ENCODE measurements at places on chromosomes 6 and 20.

DNA sequence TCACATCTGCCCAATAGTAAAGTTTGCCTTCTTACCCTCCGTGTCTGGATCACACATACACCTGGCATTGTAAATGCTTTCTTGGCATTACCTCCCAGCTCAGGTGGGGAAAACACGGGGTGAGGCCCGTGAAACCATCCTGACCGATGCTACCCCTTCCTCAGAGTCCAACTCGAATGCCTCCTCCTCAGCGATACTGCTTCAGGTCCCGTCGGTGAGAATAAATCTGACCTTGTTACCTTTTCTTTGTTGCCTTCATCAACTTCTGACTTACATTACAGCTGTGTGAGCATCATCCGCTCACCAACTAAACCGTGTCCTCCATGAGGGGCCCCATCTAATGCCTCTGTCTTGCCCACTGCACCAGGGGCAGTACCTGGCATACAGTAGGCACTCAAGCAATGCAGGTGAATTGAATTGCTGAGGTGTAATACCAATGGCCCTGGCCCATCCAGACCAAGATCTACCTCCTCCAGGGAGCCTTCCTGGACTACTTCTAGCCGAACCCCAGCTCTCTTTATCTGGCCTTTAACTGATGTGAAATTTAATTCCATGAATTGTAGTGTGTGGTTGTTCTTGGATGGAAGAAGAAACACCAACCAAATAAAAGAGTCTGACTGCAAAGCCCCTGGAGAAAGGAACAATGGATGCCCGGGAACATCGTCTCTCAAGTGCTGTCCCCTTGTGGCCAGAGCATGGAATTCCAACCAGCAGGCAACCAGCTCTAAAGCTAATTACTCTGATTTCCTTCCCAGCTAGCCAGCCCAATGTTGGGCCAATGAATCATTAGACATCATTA, 141.5 kb downstream of the ANKRD60 start:
- DNase-seq, result peak; percentile 51

DNA sequence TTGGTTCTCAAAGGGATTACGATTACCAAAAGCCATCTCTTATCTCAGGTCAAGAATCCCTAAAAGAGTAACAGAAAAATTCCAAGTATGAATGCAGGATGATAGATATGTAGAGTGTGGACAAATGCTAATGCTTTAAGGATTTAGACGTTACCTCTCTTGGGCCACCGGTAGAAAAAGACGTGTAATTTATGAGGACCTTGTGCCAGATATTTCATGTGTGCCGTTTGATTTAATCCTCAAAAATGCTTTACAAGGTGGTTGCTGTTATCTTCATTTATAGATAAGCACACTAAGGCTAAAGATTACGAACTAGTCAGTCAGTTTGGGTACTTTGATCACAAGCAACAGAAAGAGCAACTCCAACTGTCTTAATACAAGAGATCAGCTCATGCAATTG, 370.8 kb upstream of the JAG1 start:
- no peak for DNase-seq

DNA sequence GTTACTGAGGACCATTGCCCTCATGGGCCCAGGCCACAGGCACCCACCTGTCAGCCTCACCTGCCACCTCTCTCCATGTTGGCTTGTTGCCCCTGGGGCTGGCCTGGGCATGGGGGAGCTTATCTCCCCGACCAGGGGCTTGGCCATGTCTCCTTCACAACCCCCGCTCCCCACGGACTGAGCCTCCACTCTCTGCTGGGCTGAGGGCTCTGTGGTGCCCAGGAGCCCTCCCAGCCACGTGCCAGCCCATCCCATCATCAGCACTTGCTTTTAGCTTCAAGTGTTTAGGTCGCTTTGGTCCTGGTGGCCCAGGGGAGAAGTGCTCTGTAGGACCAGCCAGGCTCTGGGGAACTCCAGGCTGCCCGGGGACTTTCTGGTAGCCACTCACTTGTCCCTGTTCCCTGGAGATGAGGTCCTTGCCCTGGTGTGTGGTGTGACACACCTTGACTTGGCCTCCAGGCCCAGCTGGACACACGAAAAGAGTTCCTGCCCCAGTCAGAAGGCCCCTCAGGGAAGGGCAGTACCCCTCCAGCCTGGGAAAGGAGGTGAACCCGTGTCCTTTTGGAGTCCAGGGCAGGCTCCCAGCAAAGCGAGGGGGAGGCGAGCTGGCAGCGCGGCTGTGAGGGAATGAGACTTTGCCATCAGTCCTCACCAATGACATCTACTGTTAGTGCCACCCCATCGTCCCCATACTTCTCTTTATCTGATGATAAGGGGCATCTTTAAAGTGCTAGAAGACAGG, 352.6 kb downstream of the ZFAND3 start:
- no peak for DNase-seq

DNA sequence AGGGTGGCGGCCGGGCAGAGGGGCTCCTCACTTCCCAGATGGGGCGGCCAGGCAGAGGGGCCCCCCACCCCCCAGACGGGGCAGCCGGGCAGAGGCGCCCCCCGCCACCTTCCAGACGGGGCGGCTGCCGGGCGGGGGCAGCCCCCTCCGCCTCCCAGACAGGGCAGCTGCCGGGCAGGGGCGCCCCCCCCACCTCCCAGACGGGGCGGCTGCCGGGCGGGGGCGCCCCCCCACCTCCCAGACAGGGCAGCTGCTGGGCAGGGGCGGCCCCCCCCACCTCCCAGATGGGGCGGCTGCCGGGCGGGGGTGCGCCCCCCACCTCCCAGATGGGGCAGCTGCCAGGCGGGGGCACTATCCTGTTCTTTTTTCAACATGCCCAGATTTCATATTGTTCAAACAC, 78.2 kb upstream of the DST start:
- DNase-seq, result no peak

DNA sequence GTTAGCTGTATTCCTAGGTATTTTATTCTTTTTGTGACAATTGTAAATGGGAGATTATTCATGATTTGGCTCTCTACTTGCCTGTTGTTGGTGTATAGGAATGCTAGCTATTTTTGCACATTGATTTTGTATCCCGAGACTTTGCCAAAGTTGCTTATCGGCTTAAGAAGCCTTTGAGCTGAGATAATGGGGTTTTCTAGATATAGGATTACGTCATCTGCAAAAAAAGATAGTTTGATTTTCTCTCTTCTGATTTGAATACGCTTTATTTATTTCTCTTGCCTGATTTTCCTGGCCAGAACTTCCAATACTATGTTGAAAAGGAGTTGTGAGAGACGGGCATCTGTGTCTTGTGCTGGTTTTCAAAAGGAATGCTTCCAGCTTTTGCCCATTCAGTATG, 163.2 kb upstream of the UST start:
- DNase-seq, result no peak

DNA sequence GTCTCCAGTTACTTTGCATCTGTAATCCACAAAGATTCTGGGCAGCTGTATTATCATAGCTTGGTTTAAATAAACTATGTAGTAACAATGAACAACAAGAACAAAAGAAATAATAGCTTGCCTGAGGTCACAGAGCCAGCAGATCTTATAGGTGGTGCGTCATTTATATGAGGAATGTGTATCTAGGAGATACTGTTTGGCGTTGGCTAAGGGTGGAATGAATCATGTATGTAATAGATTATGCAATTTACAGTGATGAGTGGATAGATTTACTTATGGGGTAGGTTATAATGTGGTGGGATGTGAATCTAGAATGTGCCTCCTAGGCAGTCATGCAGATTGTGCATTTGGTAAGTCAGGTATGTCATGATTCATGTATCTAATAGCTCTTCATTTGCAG, 42.8 kb downstream of the HNF4A start:
- no peak for DNase-seq

GRCh38 chr6:106547601-106548453, 81.5 kb downstream of the RTN4IP1 start:
- DNase-seq, result peak; percentile 76

GRCh38 chr6:118216751-118217150, 309.7 kb downstream of the SLC35F1 start:
- DNase-seq, result no peak

- DNase-seq, result no peak
Measured at GRCh38 chr6:121901432-121901831, 466.0 kb downstream of the GJA1 start.

DNA sequence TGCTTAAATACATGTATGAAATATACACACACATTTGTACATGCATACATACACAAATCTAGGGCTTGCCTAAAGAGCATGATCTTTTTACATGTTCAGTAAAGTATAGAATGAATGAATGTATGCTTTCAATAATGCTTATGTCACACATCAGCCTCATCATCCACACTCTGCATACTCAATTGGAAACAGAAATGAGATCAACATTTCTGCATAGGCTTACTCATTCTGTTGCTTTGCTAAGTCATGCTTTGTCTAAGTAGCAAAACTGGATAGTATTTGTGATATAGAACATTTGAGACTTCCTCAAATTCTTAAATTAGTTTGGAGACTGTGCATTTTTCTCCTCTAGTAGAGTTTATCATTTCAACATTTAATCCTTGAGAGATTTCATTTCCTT, 343.3 kb downstream of the ADGRB3 start:
- no peak for DNase-seq
